GM04504 (cell line): ENCODE measurements at places on chromosomes 16 and 17.

DNA sequence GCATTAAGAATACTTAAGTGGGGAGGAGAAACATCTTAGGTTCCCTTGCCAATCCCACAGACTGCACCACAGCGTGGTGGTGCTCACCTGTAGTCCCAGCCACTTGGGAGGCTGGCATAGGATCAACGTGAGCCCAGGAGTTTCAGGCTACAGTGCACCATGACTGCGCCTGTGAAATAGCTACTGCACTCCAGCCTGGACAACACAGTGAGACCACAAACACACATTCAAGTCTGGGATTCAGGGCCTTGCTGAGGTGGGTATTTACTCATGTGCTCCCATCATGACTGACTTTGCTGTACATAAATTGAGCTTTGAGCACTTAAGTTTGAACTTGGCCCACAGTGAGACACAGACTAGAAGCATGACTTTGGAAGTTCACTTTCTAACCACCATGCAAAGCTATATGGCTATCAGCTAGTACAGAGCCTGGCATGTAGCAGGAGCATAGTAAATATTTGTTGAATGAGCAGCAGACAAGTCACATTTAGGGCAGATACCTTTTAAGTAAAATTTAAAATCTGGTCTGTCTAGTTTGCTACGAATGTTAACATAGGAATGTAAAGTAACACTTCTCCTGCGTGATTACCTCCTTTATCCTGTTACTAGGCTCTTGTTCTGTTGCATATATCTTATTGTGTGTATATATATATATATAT is 33.5 kb downstream of the CEP95 start:
- no peak for DNase-seq

DNA sequence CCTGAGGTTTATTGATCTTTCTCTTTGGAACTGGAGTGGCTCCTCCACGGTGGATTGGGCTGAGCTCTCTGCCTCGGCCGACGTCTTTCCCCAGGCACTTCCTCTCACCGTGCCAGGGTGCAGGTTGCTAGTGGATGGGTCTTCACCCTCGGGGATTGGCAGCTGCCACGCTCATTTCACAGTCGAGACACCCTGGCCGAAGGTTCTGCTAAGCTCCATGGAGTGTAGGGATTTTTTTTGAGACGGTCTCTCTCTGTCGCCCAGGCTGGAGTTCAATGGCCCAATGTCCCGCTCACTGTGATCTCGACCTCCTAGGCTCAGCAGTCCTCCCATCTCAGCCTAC is 280.8 kb downstream of the SEC14L1 start:
- no peak for DNase-seq

DNA sequence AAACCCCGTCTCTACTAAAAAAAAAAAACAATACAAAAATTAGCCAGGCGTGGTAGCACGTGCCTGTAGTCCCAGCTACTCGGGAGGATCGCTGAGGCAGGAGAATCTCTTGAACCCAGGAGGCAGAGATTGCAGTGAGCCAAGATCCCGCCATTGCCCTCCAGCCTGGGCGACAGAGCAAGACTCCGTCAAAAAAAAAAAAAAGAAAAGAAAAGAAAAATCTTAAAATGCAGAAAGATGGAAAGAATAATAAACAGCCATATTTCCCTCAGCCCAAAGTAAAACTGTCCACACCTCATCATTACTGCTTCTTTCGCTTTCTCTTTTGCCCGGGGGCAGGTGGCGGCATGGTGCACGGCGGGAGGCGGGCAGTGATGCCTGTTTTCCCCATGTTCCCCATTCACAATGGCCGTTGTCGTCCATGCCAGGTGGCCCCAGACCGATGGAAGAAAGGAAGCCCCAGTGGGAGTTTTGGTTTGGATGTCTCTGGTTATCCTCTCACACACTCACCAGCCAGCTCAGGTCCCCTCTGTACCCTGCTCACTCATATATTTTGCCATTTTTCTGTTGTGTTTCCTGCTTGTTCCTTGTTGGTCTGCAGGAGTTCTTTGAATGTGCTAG is 37.0 kb upstream of the PEMT start:
- no peak for DNase-seq

GRCh38 chr16:81040131-81040530 is 4.5 kb downstream of the ATMIN start:
- no peak for DNase-seq

- DNase-seq: no peak
These were observed 21.6 kb upstream of the METRNL start for GRCh38 chr17:83057793-83058265.

- DNase-seq: no peak
These were observed 14.9 kb downstream of the GPRC5C start for GRCh38 chr17:74446551-74447500.

DNA sequence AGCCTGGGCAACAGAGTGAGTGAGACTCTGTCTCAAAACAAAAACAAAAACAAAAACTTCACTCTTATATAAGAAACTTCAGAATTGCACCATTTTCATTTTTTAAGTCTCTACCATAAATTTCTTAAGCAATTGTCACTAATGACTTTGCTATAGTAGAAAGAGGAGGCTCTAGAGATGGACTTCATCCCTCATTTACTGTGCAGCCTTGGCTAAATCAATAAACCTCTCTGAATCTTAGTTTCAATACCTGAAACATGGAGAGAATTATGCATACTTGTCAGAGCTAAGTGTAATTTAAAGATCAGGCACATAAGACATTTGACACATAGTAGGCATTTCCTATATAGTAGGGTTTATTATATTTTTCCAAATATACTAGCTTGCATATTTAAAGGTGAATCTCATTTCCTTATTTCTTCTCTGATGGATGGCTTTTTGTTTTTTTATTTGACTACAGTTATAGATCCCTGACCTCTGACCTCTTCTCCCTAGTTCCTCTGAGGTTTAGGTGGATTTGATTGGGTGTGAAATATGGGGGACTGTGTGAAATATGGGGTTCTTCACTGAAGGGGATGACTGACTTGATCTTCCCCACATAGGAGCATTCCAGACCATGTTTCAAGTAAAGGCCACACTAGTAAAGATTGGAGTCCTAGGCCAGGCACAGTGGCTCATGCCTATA is 2.7 kb downstream of the CCL5 start:
- DNase-seq: no peak

DNA sequence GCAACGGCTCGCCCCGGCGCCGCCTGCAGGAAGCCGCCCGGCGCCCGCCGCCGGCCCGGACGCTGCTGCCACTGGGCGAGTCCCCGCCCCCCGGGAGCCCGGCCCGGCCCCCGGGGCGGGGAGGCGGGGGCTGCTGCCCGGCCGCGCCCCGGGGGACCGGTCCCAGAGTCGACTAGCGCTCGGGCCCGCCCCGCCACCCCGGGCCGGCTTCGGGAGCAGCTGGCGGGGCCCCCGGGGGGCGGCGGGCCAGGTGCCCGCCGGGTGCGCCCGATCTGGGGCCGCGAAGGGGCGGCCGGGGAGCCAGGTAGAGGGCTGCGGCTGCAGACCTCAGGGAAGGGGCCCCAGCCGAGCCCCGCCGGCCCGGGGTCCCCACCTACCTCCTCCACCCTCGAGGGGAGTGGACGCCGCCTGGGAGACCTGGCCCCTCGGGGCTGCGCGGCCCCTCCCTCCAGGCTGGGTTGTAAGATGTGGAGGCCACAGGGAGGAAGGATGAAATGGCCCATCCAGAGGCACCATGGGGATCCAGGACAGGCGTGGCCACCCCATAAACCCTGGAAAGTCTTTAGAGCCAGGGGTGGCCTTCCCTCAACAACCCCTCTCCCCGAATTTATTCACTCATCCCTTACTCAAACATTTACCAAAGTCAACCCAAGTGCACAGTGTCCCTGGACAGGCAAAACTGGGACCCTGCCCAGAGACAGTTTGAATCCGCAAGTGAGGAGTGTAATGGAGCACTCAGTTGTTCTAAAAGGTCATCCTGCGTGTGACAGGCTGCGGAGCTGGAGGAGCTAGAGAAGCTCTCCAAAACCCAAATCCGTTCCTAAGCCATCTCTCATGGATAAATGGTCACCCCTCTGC is at the start of gene CDYL2:
CDYL2 (minus strand) TSS at position 73 of the 858 bp plus-strand sequence. CDS start 425 bp downstream, outside the sequence.
- peak; percentile 23 for DNase-seq

GRCh38 chr17:35769895-35770486 is 9.3 kb downstream of the C17orf50 start:
- DNase-seq: no peak

DNA sequence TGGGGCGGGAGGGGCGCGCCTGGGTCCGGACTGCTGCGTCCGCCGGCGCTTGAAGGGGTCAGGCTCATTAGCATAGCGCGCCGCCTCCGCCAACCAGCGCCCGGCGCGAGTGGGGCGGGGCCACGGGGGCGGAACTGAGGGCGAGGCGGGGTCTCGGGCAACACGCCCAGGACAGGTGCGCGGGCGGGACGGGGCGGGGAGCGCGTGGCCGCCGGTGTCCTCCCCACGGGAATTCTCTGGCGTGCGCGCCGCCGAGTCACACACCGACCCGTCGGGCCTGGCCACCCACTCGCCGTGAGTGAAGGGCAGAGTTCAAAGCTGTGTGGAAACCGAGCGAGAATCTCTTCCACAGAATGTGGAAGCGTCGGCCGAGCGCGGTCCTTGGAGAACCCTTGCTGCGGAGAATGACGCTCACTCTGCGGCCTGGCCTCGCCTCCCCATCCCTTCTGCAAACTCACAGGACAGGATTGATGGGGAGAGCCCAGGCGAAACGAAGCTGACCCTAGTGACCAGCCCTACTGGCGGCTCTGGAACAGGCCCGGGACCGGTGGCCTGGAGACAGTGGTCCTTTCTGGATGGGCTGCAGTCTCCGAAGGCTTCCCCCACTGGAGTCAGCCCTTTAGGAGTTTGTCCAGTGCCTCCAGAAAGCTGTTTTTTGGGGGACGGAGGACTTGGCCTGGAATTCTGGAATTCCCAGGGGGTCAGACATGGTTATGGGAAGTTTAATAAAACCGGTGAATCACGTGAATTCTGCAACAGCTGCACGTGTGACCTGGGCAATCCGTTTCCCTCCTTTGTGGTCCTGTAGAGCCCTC is at the start of gene SNAI3:
SNAI3 (minus strand) TSS at position 69 of the 815 bp plus-strand sequence. CDS start 101 bp downstream, outside the sequence.
- DNase-seq: no peak

DNA sequence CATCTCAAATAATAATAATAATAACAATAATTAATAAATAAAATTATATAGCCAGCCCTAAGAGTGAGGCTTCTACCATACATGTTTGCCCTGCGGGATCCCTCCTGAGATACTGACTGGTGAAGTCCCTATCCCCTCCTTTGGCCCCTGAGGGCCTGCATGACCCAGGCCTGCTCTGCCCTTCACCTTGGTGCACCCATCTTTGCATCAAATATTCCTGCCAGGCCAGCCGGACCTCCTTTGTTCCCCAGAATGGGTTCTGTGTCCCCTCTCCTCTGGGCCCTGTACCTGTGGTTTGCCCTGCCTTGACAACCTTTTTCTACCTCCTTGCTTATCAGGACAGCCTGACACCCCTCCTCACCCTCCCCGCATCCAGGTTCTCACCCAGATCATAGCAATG is 2.0 kb upstream of the RNF112 start:
- DNase-seq: no peak

- DNase-seq: no peak
These were observed 6.8 kb downstream of the CDK5R1 start for GRCh38 chr17:32493571-32493970.

DNA sequence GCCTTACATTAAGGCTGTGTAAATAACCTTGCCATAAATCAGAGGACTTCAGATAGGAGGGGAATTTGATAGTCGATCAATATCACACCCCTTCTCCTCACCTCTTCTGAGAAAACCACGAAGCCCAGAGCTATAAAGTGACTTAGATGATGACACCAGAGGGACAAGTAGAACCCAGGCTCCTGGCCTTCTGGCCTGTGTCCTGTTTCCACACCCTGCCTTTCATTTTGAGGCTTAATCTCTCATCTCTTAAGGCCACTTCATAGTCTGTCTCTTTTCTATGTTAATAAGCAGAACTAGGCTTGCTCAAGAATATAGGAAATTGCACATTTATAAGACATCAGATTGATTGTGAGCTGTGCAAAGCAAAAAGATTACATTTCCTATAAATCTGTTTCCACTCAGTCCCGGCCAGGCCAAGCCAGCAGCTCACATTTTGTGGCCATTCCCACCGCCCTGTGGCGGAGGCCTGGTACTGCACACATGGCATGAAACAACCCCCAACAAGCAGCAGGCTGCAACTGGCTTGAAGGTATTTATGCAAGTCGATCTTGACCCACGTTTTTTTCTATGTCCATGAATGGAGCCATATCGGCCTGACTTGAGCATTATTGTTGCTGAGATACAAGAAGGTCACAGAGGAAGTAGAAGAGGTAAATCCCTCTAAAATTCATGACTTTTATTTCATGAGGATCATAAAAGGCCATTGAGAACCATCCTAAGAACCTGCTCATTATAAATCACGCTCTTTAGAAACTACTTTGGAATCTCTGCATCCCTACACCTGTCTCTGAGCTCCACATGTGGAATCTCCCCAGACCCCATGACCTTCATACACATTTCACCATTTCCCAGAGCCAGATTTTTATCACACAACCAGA is 93.7 kb downstream of the PMP22 start:
- DNase-seq: peak; percentile 62

- no peak for DNase-seq
These were observed 40.0 kb upstream of the ABCA10 start for GRCh38 chr17:69268543-69269014.

GRCh38 chr16:50607970-50608557 is 59.9 kb downstream of the NKD1 start:
- DNase-seq: no peak
